ENCODE measurements at places on chromosomes 4 and X.
A peak's percentile ranks its signal among the peaks of the same experiment; 100 is the strongest.

DNA sequence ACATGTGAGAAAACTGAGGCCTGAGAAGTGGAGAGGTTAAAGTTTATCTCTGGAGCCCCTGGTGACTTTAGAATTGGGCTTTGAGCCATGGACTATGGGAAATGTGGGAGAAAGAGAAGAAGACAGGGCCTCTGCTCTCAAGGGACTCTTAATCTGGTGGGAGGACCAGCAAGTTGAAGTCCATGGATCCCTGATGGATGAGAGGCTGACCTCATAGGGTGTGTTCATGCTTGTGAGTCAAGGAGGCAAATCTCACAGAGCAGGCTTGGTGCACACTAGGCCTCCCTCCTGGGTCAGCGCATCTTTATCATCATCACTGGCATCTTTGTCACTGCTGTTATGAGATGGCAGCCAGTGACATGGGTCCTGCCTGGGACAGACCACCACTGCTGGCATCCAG lies 211.9 kb downstream of the AFAP1 start:
- peak; percentile 50 for DNase-seq

DNA sequence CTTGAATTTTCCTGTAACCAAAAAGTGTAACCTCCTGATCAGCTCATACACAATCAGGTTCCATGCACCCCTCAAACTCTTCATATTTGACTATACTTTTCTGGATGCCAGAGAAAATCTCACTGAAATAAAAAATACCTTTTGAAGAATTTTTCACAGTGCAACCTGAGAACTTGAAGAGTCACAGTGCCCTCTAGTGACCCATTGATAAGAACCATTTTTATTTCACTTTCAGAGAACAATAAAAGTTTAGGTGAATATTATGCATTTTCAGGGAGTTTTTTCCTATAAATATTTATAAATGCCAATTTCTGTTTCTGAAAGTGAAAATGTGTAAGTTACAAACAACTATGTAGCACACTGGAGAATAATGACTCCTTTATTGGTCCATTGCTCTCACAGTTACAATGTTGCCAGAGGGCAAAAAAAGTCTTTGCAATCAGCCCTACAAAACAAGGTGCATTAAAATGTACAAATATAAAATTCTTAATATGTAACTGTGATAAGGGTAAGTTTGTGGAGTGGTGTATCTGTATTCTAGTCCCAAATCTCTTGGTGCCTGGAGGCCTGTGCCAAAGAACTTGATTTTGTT lies 153.6 kb upstream of the INTU start:
- DNase-seq, result peak; percentile 59

DNA sequence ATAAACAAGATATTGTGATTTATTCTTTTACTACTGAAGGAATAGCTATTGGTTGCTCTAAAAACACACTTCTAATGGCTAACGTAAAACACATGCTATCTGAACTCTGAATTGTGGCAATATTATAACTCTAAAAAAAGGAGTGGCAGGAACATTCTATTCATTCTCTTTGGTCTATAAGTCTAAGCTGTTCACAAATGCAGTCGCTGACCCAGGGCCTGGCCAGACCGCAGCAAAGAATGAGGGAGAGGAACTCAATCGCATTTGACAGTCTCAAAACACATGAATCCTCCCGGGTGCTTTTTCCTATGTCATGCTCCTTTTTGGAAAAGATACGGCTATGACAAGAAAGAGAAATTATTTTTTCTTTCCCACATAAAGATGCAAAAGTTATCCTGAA lies 651.6 kb upstream of the PITX2 start:
- no peak for DNase-seq

DNA sequence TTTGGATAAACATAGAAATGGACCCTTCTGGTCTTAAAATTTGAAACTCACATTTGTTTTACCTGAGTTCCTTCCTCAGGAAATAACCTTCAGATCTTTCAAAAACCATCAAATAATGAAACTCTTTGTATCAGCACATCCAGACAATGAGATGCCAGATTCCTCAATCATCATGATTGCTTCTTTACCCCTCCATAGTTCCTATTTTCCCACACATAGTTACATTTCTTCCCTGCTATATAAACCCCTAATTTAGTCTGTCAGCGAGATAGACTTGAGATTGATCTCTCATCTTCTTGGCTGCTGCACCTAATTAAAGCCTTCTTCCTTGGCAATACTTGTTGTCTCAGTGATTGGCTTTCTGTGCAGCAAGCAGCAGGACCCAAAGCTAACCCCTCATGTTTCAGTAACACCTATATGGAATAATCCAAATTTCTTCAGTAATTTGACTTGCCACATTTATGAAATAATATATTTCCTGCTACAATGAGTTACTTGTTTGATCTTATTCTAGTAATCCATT lies 83.9 kb upstream of the BANK1 start:
- DNase-seq, result no peak

- DNase-seq, result peak; percentile 48
Measured at GRCh38 chrX:153460826-153461225, 9.6 kb downstream of the HAUS7 start.

DNA sequence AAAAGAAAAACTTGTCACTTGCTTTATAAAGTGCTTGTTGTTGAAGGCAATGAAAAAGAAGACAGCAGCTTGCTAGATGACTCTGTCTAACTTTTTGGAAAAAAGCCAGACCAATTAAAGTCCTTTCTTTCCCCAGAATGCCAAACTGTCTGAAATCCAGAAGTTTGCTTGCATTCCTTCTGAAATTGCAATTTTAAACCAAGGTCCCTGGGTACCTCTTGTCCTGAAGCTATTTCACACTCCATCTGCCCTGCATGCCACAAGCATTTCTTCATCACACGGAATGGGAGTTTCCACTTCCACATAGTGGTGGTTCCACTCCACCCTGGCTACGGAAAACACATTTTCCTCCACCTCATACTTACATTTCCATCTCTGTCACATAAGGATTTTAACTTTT lies 101.0 kb downstream of the PAPSS1 start:
- peak; percentile 65 for DNase-seq

DNA sequence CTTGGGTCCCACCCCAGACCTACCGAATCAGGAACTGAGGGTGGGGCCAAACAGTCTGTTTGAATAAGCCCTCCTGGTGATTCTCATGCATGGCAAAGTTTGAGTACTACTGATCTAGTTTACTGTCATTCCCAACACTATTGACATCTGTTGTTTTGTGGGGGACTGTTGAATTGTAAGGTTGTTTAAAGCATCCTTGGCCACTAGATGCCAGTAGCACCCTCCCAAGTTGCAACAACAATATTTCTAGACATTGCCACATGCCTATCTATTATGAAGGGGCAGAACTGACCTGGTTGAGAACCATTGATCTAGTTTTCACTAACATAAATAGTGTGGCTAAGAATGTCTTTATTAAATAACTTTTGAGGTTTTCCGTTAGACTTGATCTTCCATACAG lies 15.1 kb downstream of the TAF9B start:
- no peak for DNase-seq

GRCh38 chr4:16027626-16028025 lies 56.2 kb downstream of the PROM1 start:
- peak; percentile 63 for DNase-seq

DNA sequence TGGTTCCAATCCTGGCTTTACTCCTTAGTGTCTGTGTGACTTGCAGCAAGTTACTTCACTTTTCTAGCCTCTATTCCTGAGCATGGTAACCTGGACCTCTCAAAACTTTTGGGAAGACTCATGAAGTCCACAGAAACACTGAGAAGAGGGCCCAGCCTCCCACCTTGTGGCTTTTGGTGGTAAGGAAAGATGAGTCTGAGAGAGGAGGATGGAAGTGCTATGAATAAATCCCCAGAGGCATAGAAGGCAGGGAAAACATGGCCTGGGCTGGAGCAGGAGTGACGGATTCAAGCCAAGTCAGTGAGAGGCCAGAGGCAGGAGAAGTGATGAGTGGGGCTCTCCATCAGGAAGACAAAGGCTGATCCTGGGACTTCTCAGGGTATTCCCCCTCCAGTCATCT lies 10.9 kb upstream of the MAGEA4 start:
- peak; percentile 55 for DNase-seq

GRCh38 chrX:10143071-10143983 lies 13.4 kb upstream of the CLCN4 start:
- no peak for DNase-seq

- DNase-seq, result no peak
Measured at GRCh38 chr4:113499166-113499565, 262.4 kb downstream of the CAMK2D start.

GRCh38 chr4:55075376-55075775 lies 50.0 kb downstream of the KDR start:
- DNase-seq, result no peak

GRCh38 chrX:47068214-47068613 lies 10.0 kb upstream of the RGN start:
- no peak for DNase-seq

DNA sequence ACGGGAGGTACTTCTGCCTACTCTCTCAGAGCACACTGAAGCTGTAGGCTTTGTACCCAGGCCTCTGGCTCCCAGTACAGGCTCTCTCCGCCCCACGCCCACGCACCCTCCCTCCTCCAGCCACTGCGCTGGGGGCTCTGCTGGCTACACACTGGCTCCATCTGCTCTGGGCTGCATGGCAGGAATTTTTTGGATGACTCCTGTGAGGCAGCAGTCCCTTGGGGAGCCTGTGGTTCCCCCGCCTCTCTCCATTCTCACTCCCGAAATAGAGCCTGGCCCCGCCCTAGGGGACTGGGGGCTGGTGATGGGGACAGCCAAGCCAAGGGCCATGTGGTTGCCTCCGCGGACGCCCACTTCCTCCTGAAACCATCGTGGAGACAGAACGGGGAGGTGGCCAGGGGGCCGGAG lies 58.1 kb upstream of the ADRA2C start:
- peak; percentile 59 for DNase-seq

- no peak for DNase-seq
Measured at GRCh38 chr4:578451-579443, 2.7 kb upstream of the TMEM271 start.

DNA sequence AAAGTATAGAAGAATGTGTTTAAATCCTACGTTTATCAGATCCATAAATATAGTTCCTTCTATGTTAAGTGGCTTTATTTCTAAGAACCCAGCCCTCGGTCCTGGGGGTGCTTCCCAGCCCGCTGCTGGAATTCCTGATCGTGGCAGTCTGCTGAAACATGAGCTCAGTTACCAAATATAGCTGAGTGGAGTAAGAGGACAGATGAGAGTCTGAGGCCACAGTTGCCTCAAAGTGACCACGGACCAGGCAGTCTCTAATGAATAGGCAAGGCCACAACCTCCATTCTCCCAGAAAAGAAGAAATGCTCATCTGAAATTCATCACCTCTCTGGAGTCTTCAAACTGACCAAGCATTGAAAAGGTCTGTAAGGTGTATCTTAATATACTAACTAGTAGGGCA lies at the start of gene PALLD:
Gene PALLD, plus strand, starts transcription at position 219 of the 400 bp plus-strand sequence.
- DNase-seq, result peak; percentile 12
